DMS 273 treated with DMSO at 0.1 percent for 48 hours (cell line): ENCODE measurements at places on chromosomes 4 and X.

DNA sequence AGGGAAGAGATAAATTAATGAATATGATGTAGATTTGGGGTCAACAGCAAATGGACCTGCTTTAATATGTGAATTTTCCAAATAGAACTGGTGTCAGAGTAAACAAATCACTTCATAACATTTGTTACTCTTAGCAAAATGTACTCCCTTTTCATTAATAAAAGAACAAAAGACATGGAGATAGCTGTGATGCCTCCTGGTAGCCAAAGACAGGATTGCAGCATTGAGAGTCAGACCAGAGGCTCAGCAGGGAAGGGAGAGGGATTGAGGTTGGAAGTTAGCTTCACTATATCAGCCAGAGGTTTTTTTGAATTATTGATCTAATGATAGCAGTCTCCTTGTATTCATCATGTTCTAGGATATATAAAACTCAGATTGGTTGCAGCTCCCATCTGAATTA, 17.4 kb upstream of the RAB40A start:
- no peak for DNase-seq

GRCh38 chr4:41111791-41112190, 102.6 kb downstream of the APBB2 start:
- no peak for DNase-seq

DNA sequence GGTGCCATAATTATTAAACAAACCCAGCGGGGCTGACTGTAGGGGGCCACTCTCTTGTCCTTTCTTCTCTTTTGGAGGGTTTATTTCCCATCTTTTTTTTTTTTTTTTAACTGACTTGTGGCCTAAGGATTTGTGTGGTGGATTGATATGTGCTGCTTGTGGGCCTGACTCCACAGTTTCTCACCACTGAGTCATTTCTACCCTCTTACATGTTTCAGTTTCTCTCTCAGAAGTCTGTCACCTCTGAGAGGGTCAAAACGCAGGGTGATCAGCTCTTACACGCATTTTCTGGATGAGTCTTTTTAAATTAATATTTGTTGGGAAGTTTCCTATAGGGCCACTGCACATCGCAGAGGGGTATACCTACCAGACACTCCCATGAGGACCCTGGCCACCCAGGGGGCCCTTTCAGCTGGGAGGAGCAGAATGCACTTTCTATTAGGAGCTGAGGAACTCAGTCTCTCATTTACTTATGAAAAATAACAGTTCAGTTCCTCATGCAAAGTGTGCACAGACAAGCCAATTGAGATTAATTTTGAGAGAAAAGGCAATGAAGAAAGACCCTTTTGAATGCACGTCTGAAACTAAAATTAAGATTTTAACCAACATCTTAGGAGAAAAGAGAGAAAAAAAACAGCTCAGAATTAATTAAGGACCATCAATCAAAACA, 407.9 kb downstream of the TECRL start:
- no peak for DNase-seq

DNA sequence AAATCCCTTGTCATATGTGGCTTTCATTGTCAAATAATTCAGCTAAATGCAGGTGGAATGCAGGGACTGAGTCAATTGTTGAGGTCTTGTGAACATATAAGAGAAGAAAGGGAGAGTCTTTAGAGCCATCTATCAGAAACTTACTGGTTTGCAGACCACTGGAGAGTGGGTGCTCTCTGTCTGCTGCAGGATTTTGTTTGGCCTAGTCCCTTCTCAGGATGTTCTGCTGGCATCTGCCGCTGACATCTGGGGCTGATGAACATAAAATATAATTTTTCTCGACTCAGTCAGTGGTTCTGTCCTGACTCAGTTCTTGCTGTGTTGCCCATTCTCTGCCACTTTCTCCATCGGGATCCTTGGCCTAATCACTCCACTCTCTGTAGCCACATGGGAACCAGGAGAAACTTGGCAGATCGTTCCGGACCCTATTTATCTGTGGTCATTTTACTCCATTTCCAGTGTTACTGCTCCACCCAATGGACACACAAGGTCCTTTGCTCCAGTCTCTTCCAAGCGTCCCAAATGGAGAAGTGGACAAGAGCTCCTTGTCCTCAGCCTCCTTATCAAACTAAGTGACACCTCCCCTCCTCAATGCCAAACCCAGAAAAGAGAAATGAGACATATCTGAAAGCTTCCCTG, 436.2 kb downstream of the FAT4 start:
- no peak for DNase-seq

- no peak for DNase-seq
These were observed 38.6 kb downstream of the ADGRA3 start for GRCh38 chr4:22477136-22477812.

- DNase-seq: no peak
These were observed 178.7 kb upstream of the ATOH1 start for GRCh38 chr4:93649828-93650227.

GRCh38 chr4:61872983-61873382, 672.9 kb downstream of the ADGRL3 start:
- DNase-seq: no peak

DNA sequence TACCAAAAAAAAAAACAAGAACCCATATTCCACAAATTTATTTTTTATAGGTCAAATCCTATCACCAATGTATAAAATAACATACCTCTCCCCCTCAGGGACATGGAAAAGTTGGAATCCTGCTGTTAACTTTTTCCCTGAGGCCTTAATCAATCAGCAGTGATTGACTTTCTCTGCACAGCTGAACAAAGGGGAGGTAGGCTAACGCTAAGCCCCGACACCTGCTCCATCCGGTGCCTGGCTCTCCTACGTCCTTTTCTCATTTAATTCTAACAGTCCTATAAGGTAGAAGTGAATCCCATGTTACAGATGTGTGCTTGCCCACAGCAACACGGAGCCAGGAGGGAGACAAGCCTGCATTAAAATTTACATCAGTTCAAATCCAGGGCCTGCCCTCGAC, 2.8 kb downstream of the CENPU start:
- DNase-seq: no peak
